ENCODE measurements at places on chromosomes 2 and 18.

DNA sequence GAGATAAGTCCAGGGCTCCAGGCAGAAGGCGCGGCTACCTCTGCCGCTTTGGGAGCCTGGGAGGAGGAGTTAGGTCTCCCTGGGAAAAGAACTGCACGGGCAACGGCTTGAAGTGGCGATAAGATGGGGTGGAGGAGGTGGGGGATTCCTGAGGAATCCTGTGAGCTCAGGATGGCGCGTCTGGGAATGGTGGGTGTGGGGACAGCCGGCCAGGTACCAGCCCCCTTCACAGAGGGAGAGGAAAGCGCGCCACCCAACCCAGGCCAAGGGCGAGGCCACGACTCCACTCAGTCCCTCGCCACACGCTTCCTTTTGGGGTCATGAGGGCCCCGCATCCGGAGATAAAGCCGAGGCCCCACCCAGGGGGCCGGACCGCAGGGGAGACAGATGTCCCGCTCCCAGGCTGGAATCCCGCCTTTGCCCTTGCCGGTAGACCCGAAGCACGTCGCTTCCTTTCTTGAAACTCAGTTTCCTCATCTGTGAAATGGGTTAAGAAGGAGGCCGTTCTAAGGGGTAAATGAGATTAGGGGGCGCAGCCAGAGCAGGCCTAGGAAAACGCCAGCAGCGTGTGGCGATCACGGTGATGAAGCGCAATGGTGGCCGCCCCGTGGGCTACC lies 1.7 kb upstream of the CTDSP1 start:
- no peak for DNase-seq

DNA sequence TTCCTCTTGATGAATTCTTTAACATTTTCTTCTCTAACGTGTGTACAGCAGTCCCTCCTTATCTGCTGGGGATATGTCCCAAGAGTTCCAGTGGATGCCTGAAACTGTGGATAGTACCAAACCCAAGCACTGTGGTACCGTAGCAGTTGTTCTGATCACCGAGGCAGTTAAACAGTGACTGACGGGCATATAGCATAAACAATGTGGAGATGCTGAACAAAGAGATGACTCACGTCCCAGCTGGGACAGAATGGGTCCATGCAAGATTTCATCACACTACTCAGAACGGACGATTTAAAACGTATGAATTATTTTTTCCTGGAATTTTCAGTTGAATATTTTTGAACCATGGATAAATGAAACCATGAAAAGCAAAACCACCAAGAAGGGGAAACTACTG lies 54.5 kb upstream of the SPAG16 start:
- no peak for DNase-seq

DNA sequence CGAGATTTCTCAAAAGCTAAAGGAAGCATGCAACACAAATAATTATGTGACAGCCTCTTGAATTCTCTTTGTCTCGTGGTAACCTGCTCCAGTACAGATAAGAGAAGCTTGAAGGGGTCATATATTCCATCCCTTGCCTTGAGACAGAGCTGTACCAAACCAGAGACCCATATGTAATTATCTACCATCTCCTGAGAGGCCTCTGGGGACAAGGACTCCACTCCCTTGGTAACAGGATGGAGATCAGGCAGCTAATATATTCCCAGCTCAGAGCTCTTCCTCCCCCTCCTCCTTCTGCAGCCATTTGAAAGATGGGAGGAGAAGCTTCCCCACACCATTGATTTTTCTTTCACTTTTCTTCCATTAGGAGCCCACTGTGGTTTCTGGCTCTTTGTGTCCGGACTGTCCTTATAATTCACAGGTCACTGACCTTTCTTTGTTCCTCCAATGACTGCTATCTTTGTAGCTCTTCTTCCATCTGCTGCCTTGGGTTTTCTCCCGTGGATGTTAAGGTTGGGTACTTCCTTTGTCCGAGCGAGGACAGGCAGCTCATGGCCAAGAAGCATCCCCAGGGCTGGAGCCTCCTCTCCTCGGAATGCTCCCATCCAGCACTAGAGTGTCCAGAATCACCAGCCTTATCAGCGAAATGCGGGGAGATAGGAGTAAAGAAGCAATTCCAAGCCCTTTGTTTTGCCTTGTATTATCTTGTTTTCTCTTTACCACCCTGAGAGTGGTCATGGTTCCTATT lies 72.6 kb upstream of the STPG4 start:
- no peak for DNase-seq

DNA sequence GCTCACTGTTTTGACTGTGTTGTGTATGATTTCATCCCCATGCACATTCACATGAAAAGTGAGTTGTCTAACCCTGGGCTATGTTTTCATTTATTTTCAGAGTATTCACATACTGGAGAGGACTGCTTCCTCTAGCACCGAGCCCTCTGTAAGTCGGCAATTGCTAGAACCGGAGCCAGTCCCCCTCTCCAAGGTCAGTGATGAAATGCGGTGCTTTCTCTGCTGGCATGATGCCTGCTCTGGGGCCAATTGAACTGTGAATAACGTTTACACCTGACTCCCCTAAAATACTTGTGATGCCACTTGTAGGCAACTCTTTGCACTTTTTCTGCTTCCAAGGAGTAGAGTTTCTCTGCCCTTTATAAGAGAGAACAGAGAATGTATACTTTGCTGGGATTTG lies 126.9 kb downstream of the PRKRA start:
- DNase-seq, result no peak

DNA sequence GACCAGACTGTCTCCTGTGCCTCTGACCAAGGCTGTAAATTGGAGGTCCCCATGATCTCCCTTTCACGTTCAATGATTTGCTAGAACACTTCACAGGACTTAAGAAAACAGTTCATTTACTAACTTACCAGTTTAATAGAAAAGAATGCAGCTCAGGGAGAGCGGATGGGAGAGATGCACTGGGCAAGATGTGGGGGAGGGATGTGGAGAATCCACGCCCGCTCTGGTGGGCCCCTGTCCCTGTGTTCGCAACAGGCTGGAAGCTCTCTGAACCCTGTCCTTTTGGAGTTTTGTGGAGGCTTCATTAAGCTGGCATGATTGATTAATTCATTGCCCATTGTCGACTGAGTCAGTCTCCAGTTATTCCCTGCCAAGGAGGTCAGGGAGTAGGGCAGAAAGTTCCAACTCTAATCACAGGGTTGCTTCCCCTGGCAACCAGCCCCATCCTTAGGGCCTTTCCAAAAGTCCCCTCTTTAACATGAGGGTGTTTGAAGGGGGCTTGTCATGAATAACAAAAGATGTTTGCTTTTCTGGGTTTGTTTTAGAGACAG lies 257.1 kb downstream of the ACKR3 start:
- no peak for DNase-seq

GRCh38 chr2:208097801-208098200 lies 26.5 kb downstream of the CRYGD start:
- DNase-seq, result no peak

DNA sequence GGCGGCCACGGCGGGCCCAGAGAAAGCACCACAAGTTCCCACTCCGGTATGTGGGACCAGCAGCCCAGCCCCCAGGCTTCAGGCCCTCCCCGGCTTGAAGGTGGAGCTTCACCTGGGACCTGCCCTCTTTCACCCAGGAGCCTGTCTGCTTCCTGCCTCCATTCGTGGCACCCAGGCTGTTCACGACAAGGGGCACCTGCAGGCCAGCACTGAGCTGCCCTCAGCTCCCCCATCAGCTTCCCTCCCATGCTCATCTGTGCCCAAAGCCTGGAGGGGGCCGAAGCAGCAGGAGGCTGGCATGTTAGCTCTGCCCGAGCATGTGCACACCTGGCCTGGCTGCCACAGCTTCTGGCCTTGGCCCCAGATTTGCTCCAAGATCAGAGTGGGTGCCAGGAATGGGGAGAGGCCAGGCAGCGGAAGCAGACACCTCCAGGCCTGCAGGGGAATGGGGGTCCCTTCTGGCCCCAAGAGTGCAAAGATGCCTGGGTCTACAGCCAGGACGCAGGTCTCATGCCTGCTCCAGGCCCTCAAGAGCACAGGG lies 312.4 kb upstream of the SYT4 start:
- no peak for DNase-seq

DNA sequence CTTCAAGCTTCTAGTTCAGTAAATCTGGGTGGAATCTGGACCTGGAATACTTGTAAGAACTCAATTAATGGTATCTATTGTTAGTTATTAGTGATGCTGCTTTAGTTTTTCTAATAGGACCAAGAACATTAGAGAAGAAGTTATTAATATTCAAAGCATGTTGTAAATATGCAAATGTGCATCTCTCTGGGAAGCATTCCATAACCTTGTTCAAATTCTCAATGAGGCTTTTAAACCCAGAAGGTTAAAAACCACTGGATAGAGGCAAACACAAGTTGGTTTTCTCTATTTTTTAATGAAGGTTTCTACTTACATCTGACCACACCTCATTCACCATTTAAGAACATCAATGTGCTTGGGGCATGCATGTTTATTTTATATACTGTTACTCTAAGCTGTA lies 16.1 kb upstream of the ACVR1C start:
- no peak for DNase-seq

DNA sequence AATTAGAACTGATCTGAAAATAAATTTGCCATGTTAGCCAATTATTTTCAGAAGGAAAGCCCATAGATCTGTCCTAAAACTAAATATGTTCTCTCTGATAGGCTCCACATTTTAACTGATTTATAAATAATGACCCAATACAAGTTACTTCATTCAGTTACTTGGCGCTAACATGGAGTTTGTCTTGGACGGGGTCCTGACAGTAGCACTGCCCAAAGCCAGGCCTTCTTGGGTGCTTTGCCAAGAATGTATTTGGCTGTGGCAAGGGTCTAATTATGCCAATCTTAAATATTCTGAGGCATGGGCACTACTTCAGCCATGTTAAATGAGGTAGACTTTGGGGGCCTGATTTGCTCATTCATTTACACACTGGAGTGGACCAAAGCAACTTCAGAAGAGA lies 135.0 kb upstream of the PKDCC start:
- no peak for DNase-seq

DNA sequence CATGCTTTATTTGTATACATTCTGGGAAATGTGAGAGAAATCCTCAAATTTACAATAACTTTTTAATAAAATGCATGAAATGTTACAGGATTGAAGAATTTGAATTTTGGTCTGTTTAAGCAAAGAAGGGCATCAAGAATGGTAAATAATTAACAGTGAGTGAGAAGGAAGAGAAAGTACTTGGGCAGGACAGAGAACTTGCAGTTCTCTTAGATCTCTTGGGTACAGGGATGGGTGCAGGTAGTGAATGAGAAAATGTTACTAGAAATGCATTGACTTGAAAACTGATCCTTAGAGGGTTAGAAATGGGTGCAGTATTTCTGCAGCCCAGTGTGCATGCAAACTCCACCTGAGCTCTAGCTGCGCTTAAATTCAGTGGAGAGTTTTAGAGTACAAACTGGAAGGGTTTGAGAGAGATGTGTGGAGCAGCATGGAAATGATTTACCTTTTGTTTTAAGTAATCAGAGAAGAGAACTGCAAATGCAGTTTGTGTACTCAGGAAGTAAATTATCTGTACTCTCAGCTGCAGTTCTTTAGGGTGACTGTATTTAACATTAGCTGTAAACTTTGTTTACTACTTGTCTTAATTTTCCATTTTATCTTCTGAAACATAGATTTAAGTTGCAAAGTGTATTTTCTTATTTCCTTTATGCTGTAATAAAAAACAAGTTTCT lies 51.0 kb upstream of the RAB27B start:
- no peak for DNase-seq

GRCh38 chr2:230644356-230644935 lies 68.2 kb upstream of the CAB39 start:
- no peak for DNase-seq

DNA sequence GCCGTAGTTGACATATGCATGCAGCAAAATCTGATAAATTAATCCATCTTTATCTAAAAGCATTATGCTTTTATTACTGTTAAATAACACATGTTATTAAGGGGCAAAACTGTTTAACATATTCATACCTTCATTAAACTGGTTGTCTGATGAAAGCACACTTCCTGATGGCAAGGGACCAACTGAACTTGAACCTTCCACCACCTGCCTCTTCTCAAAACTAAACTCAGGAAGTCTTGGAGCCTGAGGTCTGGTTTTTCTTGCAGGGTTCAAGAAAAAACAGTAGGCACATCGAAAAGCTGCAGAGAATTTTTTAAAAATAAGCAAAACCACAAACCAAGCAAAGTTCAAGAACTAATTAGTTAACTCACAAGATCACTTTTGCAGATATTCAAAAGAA lies 64.9 kb downstream of the LNPK start:
- no peak for DNase-seq

DNA sequence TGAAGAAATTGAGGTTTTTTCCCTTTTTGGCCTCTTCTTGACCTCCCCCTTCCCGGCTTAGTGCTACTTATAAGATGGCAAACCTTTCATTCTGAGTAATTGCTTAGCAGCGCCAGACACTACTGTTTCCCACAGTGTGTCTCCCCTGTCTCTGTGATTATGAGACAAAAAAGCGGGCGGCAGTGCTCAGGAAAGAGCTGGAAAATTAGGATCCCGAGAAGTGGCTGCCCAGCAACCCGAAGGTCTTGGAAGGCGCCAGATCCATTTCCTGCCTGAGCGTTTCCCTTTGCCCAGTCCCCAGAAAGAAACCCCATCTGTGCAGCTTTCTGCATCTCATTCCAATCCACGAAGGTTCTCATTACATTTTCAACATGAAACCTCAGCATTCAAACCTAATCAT lies 191.9 kb upstream of the APCDD1 start:
- DNase-seq, result no peak

DNA sequence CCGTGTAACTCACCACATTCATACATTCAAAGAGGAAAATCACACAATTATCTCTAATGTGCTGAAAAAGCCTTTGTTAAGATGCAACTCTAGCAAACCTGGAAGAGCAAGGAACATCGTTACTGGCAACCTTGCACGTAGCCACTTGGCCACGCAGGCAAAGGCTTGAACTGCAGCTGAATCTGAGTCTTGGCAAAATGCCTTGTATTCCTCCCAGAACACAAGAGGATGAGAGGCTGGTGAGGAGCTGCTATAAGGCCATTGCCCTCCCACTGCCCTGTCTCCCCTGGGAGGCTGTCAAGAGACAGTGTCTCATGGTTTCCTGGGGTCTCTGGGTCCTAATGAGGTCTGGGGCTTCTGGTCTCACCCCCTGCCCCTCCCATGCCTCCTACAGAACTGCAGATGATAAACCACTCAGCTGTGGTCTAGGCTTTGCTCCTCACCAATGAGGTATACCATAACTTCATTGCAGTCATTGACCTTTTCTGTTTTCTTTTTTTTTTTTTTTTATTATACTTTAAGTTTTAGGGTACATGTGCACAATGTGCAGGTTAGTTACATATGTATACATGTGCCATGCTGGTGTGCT lies 141.4 kb downstream of the SPP2 start:
- DNase-seq, result no peak

DNA sequence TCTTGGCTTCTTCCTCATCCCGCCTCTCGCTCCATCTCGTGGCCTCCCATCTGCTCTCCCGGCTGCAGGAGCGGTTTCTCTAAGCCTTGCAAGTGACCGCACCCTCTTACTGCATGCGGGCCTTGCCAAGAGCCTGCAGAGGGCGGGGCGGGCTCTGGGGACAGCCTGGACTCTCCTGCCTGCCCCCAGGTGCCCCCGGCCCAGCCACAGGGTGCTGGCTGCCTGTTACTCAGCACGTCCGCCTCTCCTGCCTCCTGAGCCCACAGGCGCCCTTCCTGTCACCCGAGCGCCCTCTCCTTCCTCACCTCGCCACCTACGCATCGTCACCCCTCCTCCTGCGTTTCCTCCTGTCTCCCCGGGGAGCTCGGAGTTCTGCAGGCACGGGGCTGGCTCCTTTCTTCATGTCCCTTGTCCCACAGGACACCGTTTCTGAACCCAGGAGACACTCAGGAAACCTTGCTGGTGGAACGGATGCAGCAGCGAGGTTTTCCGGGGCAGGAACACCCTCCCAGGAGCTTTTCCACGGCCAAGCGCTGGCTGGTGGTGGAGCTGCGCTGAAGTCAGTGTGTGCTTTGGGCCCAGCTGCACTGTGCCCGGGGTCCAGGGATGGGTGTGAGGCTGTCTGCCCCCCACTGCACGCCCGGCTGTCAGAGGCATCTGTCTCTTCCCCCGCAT lies 28.5 kb downstream of the HPCAL1 start:
- peak; percentile 73 for DNase-seq
